ENCODE measurements at places on chromosomes 3 and 15.
A peak's percentile ranks its signal among the peaks of the same experiment; 100 is the strongest.

GRCh38 chr3:37197810-37198371, 23.5 kb upstream of the LRRFIP2 start:
- peak; percentile 94 for DNase-seq

- DNase-seq, result no peak
These were observed 140.7 kb downstream of the FHIT start for GRCh38 chr3:61110576-61110975.

DNA sequence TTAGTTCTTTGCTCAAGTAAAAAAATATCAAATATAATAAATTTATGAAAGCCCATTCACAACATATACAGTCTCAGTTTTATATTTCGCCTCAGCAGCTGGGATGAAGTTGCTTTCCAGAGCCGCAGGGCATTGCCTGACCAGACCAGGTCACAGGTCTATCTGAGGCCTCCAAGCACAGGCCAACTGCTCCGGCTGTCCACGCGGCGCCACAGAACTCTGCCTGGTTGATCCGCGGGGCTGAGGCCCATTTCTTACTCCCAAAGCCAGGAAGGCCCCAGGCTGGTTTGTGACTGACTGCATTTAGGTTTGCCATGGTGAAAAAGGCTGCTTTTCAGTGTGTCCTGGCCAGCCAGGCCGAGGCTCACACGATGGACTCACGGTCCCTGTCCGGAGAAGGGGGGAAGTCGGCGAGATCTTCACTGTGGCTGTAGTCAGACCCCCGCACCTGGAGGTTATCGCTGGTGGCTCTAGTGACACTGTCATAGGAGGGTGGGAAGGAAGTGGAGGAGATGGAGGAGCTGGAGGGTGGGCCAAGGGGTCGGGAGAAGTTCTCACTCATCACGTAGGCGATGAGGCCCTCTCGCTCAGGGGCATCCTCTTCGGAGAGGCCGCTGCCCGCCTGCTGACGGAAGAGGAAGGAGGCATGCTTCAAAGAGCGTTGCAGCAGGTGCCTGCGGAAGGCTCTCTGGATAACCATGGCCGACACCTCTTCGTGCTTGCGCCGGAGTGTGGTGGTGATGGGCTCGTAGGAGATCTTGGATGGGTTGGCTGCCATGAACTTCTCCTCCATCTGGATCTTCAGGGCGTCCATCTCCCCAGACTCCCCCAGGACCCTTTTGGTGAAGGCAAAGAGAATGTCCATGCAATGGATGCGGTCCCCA, 54.1 kb downstream of the EXOG start:
- DNase-seq, result no peak

DNA sequence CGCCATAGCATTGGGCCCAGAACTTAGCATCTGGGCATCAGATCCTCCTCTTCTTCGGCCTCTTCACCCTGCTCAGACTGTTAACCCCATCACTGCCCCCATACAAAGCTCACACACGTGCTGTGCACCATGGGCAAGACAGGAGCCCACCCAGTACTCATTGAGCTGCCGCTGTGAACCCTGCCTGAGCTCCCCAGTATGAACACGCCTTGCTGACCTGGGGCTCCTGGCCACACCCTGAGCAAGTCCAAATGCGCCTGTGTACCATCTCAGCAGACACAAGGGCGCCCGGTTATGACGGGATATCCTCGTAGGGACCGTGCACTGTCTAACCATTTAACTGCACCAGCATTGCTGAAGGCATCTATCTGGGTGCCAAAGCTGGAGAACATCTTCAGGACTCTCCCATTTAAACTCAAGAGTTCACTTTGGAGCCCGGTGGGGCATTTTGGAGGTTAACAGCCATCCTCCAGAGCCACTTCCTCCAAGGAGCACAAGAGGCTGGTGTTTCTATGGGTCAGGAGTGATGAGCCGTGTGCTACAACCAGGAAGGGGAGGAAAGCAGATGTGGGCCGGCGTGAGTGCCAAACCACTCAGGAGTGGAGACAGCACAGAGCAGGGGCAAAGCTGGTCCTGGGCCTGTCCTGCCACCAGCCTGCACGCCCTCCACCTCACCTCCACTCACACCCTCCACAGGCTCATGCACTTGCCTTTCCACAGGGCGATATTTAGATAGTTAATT, 12.1 kb downstream of the PRR23E start:
- DNase-seq, result no peak

DNA sequence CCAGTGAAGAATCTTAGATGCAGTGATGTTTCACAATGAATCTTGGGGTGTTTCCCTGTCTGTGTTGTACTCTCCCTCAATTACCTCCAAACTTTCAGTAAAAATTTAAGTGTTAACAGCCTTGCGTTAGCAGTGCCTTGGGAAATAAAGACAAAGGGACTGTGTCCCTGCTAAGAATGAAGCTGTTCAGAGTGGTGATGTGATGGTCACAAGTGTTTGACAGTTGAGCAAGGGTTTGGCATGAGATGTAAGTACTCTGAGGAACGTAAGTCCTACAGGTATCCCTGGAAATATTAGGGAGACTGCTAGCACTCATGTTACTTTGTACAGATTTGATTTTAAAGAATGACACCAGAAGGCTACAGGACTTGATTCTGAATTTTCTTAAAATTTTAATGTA, 304.3 kb upstream of the DPH6 start:
- no peak for DNase-seq

DNA sequence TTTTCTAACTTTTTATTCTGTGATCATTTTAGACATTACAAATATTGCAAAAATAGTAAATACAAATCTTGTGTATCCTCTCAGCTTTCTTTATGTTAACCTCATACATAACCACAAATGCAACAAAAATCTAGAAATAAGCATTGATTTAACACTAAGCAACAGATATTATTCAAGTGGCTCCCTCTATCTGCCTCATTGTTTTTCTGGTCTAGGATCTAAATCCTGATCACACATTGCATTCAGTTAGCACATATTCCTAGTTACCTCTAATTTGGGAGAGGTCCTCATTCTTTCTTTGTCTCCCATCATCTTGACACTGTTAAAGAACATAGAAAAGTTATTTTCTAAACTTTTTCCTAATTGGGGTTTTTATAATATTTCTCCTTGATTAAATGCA, 1126.0 kb downstream of the ROBO2 start:
- DNase-seq, result peak; percentile 18

DNA sequence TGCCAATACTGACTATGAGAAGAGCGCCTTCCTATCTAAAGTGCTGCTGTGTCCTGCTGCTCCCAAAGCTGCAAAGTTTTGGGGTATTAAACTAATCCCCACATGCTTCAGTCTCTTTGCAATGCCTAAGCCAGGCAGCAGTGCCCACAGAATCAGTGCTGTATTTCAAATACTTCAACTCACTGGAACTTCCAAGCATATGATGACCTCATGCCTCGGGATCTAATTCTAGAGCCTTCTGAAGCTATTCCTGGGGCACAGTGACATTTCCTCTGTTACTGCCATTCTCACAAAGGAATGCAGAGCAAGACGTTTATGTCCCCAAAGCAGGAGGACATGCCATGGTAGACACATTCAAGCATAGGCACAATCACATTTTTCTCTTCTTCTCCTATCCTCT, 78.5 kb downstream of the CD200 start:
- no peak for DNase-seq

Measured in renal cortical epithelial cell (primary cell).